ENCODE measurements at places on chromosomes 7 and 10.

- no peak for DNase-seq
Observed at GRCh38 chr10:71476228-71477011, 79.7 kb downstream of the CDH23 start.

DNA sequence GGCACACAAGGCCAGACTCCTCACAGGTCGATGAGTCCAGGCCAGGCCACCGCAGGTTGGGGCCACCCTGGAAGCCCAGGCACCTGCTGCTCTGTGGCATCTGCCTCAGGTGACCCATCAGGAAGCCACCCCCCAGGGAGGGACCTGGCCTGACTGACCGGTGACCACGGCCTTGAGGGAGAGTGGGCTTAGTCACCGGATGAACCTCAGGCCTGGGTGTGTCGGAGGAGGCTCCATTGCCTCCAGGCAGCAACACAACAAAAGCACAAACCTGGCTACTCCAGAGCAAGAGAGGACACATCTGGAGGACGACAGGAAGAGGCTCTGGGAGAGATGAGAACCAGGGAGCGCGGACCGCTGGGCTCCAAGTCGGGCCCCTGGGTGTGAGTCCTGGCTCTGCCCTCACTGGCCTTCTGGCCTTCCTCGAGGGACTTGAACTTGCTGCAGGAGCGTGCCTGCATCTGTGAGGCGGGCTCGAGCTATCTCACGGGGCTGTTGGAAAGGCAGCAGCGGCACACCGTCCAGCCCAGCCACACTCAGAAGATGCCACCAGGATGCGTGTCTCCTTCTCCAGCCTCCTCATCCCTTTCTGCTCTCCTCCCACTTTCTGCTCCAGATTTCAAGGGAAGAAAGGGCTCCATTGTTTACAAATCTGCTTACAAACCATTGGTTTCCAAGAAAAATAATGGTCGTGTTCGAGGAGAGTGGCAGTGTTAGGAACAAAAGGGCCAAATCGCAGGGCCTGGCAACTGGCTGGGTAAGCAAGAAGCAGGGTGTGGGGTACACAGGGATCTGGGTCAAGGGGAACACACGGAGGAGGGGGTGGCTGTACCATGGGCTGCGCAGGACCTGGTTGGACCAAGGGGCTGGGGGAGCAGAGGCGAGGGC, 152.9 kb downstream of the ADAM12 start:
- DNase-seq: no peak

- no peak for DNase-seq
Observed at GRCh38 chr10:11673346-11674280, 62.2 kb upstream of the USP6NL start.

DNA sequence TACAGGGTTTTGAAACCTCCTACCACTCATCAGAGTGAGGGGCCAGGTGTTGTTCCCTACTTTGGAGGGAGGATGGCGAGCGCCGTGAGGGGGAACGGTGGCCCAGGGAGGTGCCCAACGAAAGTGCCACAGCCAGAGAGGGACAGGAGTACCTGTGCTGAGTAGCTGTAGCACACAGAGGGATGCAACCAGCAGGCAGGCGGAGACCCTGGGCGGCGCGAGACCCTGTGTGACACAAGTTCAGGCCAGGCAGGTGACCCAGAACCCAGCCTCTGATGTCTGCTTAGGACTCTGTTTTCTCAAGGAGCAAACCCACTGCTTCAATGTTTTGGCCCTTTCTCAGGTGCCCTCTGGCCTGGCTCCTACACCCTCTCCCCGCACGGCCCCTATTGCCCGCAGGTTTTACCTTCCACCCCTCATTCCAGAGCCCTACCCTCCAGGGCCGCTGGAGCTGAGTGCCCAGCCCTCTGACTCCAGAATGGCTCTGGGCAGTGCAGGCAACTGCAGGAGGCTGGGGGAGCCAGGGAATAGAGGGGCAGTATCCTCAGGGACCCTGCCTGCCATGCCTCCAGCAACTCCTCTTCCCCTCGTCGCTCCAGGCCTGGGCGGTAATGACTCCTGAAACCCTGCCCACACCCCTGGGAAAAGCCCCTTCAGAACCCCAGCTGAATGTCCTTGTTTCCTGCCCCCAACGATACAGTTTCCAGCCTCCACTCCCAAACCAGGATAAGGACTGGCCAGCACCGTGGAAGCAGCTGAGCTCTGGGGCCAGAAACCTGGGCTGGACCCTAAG, 164.1 kb upstream of the RHEB start:
- no peak for DNase-seq

GRCh38 chr7:38190011-38190410, 12.0 kb downstream of the STARD3NL start:
- no peak for DNase-seq

- no peak for DNase-seq
Observed at GRCh38 chr10:14571866-14572507, 202.7 kb downstream of the FAM107B start.

DNA sequence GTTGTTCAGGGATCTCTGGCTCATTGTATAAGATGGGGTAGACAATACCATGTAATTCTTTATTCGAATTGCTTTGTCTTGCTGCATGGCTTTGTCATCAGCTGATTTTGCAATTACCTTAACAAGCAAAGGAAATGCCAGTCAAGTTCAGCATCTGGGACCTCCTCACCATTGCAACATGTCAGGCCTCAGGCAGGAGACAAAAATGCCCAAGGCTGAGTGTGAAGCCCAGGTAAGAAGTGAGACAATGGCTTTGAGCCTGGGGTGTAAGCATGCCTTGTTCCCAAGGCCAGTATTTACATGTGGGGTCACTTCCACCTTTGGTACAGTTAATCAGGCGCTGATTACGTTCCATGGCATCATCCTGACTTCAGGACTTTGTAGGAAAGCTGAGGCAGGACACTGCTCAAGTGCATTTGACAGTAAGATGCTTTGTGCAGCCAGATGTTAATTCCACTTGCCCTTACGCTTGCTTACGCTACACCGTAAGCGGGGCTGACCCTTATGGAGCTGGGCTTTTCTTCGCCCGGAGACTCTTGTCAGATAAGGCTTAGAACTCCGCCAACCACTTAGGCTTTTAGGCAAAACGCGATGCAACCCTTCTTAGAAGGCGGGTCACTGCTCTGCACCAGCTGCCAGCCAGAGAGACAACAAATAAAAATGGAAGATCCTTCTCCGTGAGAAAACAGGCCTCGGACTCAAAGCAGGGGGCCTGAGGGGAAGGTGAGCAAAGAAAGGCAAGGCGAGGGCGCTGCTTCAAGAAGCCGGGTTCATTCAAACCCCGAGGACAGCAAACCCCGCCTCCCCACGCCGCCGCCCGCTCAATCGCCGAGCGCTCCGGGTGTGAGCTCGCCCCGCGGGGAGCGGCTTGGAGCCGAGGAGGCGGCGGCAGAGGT, 1.3 kb upstream of the SP4 start:
- no peak for DNase-seq

Data from stimulated activated CD4-positive, alpha-beta T cell treated with anti-CD3 and anti-CD28 coated beads, Interleukin-12 subunit alpha, Interleukin-12 subunit beta, amount 100 ng/mL, for 24 hours (primary cell).